ENCODE measurements at places on chromosomes 1 and 21.

DNA sequence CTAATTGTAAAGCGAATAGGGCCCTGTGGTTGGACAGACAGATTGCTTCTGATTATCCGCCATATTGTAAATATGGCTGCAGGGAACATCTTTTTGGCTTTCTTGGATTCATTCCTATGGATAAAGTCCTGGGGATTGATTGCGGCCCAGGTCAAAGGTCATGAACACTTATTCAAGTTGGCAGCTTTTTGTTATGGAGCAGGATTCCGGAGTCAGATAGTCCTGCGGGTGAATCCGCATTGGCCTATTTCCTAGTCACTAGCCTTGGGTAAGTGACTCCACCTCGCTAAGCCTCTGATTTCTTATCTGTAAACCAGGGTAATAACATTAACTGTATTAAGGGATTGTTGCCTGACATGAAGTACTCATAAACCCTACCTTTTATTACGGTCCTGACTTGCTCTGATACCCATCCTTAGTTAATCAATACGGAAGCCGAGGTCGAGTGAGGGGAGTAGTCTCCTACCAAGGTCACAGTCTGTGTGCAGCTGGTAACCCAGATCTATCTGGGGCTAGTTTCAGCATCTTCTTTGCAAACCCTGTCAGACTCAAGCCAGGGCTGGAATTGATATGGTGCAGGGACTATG is 31.7 kb downstream of the EDN2 start:
- no peak for DNase-seq

GRCh38 chr1:91173346-91173890 is 151.6 kb upstream of the ZNF644 start:
- DNase-seq, result no peak

DNA sequence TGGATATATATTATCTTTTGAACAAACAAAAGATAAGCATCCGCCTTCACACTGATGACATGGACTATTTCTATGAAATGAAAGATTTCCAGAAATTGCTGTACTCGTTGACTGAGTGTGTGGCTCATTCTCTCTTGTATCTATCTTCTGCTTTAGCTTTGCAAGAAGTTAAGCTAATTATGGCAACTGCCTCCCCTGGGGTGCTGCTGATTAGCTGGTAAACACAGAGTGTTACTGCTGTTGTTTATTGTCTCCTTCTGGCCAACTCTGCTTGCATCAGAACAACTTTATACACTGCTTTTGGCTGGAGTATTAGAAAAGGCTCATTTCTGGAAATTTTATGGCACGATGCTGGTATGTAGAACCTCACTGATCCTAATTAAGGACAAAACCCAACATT is 95.6 kb upstream of the SNX7 start:
- DNase-seq, result no peak

DNA sequence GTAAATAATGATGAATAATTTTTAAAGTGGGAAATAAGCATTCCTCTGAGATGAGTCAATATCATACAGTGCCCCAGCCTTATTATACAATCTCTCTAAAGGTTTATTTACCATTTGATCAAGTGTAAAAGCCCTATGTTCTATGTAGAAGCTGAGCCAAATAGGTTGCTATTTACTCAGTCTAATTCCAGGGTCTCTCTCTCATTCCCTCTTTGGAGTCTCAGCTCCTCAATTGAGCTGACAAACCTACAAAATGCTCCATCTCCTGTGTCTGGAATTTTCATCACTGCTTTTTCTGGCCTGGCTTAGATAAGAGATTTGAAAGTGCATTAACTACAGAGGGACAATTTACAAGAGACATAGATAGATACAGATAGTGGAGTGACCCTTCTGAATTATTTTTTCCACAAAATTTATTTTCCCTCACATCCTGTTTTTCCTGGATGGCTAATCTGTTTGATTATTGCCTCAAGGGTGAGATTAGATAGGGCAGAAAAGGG is 24.8 kb upstream of the USH2A start:
- DNase-seq, result no peak

DNA sequence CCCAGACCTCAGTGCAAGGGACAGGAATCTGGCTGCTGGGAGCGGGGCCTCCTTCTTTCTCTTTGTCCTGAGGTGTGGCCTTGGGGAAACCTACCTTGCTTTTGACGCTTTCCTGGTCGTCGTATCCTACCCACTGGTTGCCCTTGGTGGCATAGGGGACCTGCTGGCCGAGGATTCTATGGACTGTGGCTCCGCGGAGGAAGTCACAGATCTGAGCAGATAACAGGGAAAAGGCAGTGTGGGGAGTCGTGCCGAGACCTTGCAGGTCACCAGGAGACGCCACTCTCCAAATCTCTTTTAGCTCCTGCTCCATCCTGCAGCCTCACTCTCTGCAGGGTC is 4.0 kb upstream of the MYBPH start:
- DNase-seq, result no peak

DNA sequence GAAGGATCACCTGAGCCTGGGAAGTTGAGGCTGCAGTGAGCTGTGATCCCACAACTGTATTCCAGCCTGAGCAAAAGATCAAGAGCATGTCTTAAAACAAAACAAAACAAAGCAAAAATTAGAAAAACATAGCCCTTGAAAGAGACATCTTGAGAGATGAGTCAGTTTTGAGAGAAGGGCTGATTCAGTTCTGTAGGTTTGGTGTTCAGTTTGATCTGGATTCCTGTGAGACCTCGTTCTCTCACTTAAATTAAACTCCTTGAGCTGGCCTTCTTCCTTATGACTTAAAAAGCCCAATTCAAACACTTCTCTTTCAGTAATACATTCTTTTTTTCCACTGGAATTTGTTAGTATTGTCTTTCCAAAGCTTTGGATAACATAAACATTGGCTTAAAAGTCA is 164.2 kb downstream of the NRIP1 start:
- no peak for DNase-seq

DNA sequence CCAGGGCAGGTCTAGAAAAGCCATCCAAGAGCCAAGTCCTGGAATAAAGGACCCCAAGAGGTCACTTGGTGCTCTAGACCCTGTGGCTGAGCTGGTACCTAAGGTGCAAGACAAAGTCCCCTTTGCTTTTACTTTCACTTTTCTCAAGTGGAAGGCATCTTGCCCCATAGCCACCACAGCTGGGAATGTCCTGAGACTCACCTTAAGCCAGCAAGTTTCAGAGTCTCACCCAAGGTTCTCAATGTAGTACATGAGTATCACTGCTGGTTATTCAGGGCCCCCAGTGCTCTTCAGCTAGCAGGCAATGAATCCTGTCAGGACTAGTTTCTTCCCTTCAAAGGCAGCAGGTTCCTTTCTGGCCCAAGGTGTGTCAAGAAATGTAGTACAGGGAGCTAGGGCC is 67.5 kb downstream of the UROD start:
- DNase-seq, result no peak

DNA sequence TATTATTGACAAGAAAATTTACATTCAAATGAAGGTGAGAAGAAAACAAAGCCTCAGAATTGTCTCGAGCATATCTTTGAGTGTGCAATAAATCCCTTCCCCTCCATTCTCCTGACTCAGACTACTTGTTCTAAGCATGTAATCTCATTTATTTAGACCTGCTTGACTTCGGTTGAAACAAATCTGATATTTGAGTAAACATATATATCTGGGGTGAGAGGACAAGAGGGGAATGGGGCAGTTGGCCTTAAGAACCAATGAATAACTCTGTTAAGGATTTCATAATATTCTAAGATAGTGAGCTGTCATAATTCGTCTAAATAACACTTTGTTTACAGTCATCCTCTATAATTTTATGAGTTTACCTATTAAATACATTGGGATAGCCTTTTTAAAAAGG is 142.7 kb downstream of the SIPA1L2 start:
- DNase-seq, result no peak

DNA sequence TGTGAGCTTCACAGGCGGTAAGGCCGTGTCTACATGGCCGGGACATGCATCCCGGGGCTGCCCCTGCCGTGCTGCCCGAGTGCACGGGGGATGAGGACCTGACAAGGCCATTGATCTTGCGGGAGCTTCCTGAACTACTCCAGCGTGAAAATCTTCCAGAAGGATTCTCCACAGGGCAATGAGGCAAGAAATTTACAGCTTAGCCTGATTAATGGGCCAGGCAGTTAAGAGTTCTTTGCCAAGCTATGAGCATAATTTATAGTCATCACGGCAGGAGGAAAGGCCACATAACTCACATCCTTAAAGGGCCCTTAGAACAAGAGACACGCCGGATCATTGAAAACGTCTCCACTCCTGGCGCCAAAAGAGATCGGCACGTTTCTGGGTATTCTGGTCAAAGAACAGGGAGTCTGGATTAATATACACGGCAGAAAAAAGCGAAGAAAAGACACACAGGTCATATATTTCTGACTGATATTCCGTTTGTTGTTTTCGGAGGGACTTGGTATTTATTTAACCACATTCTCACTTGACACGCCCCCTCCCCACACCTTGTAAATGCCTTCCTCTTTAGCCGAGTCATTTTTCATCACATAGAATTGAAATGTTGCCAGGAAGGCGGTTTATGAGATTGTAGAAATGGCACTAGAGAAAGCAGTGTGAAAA is 180.5 kb downstream of the DYRK1A start:
- no peak for DNase-seq

DNA sequence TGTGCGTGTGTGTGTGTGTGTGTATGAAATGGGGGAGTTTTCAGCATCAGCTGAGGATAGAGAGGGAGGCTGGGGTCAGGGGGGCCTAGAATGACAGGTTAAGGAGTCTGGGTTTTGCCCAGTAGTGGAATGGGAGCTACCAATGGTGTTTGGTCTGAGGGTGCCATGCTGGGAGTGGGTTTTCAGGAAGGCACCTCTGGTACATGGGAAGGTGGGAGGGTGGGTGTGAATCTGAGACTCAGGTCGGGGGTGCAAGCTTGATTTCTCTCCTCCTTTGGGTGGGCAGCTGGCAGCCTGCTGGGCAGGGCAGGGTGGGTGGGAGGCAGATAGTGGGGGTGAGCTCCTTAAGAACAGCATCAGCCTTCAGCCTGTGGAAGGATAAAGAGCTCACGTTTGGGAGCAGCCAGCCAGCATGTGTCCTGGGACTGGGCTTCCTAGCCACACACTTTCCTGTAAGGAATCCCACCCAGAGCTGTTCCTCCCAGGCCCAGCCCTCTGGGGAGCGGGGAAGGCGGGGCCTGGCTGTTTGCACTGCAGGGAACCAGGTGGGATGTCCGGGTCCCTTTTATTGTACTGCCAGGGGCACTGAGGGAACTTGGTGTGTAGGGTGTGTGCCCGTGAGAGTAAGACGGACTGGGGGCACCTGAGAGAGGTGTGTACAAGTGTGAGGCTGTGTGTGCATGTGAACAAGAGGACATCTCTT is 152.8 kb downstream of the FOXD2 start:
- DNase-seq, result no peak

DNA sequence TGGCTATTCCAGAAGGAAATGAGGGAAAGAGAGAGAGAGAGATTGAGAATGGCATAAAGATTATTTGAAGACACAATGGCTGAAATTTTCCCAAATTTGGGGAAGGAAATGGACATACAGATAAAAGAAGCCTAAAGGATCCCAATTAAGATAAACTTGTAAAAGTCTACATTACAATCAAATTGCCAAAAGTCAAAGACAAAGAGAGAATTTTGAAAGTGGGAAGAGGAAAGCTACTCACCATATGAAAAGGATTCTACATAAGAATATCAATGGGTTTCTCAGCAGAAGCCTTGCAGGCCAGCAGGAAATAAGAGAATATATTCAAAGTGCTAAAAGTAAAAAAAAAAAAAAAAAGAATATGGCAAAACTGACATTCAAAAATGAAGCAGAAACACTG is 233.0 kb upstream of the NFIA start:
- no peak for DNase-seq

DNA sequence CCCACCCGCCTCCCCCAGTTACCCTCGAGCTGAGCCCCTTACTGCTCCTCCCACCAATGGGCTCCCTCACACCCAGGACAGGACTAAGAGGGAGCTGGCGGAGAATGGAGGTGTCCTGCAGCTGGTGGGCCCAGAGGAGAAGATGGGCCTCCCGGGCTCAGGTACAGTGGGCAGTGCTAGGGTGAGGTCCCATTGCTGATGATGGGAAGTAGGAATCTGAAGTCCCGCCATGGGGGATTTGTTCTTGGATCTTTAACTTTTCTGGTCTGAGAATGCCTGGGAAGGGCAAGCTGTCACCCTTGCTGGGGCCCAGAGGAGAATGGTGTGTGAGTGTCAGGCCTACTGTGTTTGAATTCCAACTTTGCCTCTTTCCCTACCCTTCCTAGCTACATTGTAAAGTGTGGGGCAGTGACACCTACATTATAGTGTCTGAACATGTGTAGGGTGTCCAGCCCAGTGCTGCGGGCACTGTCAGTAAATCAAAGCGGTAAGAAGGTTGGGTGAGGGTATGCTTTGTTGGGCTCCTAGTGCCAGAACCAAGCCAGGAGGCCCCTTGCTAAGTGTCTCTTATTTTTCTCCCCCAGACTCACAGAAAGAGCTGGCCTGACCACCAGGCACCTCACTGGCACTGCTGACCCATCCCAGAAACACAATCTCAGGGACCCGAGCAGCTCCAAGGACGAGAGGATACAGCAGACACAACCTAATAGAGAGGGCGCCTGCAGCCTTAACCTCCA is 44.7 kb downstream of the YARS1 start:
- no peak for DNase-seq

GRCh38 chr1:156544592-156545102 is 27.7 kb downstream of the IQGAP3 start:
- no peak for DNase-seq

GRCh38 chr1:226600254-226600653 is 51.7 kb downstream of the STUM start:
- no peak for DNase-seq

- DNase-seq, result no peak
Measured at GRCh38 chr1:32635508-32636277, 14.7 kb downstream of the ZBTB8OS start.

DNA sequence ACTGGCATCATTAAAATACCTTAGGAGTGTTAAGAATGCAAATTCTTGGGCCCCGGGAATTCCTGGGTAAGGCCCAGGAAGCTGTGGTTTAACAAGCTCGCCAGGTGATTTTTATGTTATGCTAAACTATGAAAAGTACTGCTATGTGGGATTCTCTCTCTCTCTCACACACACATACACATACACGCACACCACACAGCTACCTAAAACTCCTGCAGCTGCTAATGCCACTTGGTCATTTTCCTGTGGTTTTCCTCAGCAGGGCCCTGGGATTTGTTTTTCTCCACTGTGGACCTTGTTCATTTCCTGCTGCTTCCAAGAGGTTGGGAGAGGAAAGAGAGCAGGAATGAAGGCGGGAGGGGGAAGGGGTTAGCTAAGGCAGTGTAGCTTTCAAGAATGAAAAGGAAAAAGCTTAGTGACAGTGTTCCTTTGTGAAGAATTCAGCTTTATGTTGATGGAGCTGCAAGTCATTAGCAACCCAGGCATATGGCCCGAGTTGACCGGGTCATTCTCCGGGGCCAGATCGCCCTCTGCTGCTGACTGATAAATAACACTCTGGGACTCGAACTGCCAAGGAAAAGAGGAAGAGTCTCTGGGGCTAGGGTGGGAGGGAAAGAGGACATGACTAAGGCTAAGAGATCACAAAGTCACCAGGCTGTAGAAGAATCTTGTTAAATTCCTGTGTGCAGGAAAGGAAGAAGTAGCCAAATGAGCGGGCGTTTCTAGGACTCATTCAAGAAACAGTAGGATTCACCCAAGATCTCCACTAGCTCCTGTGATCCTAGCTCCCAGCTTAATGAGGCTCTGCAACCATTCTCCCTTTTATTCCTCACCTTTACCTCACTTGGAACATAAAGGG is 30.5 kb upstream of the LRIG2 start:
- no peak for DNase-seq

- DNase-seq, result no peak
Measured at GRCh38 chr1:22414244-22414751, 37.4 kb upstream of the ZBTB40 start.

- DNase-seq, result no peak
Measured at GRCh38 chr1:24558902-24559791, 3.3 kb downstream of the NCMAP start.

- DNase-seq, result no peak
Measured at GRCh38 chr1:107298526-107298925, 157.7 kb downstream of the NTNG1 start.

GRCh38 chr1:194807530-194808220 is 1621.3 kb upstream of the B3GALT2 start:
- no peak for DNase-seq
